Immature natural killer cell (primary cell): ENCODE measurements at places on chromosomes 16 and 17.

DNA sequence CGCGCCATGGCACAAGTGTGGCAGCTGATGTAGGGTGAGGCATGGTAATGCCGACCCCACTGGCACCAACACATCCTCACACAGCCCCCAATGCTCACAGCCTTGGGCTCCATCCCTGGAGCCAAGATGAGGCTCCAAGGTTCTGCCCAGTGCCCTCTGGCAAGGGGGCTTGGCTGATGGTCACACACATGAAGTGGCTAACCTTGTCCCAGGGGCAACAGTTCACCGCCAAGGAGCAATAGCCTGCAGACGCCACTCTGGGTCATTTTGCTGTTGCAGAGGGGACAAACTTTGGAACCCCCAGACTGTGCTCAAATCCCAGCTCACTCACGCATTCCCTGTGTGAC lies 26.8 kb downstream of the TNFRSF13B start:
- DNase-seq, result no peak

GRCh38 chr16:80938004-80938878 lies 68.4 kb downstream of the CMC2 start:
- no peak for DNase-seq

DNA sequence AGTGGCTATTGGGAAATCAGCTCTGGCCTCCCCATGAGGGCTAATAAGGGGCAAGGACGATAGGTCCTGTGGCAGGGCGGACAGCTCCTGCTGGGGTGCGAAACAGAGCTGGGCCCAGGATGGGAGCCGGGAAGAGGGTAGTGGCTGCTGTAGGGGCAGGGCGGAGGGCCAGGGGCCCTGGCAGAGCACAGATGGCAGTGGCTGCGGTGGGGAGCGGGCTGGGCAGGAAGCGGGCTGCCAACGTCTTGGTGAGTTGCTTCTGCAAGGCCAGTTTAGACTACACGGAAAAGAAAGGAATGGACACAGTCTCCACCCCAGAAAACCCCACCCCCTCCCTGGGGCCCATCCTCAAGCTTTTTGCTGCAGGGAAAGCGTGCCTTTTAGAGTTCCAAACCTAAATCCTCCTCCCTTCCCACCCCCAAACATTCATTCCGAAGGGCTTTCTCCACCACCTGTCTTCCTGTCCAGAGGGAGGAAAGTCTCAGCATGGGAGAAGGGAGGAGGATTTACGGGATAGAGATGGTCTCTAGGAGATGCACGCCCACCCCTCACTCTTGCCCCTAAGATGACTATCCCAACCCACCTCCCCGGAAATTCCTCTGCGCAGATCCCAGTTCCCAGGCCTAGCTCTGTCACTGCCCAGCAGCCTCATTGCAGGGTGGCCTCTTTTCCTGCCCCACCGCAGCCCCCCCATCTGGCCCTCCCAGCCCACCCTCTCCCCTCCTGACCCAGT lies 7.1 kb downstream of the NKIRAS2 start:
- no peak for DNase-seq

GRCh38 chr16:73028721-73029361 lies 19.1 kb downstream of the ZFHX3 start:
- DNase-seq, result no peak

GRCh38 chr17:27390540-27390939 lies 65.7 kb upstream of the KSR1 start:
- no peak for DNase-seq
